ENCODE measurements at places on chromosomes 3 and 15. TPM values are rescaled to one million over a fixed set of nuclear protein-coding genes. Genes with fewer than 3 reads are reported as not detected.
A peak's percentile ranks its signal among the peaks of the same experiment; 100 is the strongest.

The GPR160 gene
- total RNA-seq, result 3.7 TPM

The GOLGA8R gene
- 0.08 TPM for total RNA-seq

DNA sequence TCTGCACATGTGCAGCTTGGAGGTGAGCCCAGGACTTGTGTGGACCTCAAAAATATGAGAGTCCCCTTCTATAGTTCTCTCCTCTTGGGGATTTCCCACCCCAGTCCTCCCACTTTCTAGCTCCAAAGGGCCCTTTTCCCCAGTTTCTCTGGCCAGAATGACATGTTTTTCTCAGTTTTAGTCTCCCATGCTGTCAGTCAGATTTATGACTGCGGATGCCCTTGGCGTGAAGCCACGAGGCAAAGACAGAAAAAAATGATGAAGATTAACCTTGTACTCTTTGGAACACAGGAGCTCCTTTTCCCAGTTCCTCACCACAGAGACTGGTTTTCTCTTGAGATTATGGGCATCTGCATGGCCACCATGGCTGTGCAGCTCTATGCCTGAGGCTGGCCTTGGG, 72.0 kb upstream of the TTBK2 start:
- DNase-seq, result no peak

- DNase-seq, result peak; percentile 43
Observed at GRCh38 chr3:143288944-143289343, 169.4 kb downstream of the CHST2 start.

DNA sequence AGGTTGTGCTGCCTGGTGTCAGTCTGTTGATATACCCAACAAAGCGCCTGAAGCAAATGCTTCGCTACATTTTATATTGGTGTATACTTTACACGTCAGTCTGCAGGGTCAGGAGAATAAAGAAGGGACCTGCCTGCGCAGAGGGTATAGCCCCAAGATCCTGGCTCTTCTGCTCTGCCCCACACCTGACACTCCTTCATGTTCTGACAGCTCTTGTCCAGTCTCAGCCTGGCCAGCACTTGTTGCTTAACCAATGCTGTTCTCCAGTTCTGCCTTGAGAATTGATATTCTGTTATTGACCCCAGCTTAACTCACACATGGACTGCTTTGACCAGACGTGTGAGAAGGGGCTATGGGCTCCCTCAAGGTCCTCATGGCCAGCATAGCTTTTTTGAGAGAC, 35.8 kb upstream of the BSN start:
- no peak for DNase-seq

GRCh38 chr15:58458076-58458475, 26.3 kb downstream of the LIPC start:
- DNase-seq, result no peak

DNA sequence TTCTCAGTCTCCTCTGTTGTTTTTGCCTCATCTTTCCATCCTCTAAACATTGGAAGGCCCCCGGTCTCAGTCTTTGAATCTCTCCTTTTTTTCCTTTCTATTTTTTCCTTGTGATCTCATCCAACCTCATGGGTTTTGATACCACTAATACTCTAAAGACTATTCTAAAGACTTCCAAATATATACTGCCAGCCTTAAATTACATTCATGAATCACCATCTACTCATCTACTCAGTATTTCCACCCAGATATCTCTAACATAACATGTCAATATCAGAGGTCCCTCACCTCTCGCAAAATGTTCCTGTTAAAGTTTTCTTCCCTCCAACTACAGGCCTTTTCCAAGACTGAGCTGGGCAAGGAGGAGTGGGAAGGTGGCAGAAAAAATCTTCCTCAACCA, 282.5 kb upstream of the TTC14 start:
- no peak for DNase-seq
